ENCODE measurements at places on chromosomes 3 and 15.

- DNase-seq: peak; percentile 77
Observed at GRCh38 chr3:197501879-197502620, 53.7 kb downstream of the BDH1 start.

GRCh38 chr3:21020043-21020442, 731.0 kb downstream of the ZNF385D start:
- no peak for DNase-seq

GRCh38 chr3:179837374-179837773, 184.5 kb downstream of the USP13 start:
- no peak for DNase-seq

- no peak for DNase-seq
Observed at GRCh38 chr3:3081381-3082233, 28.6 kb downstream of the IL5RA start.

GRCh38 chr3:140603766-140604165, 74.1 kb upstream of the TRIM42 start:
- DNase-seq: no peak

GRCh38 chr15:44319385-44319784, 30.9 kb downstream of the GOLM2 start:
- peak; percentile 35 for DNase-seq

GRCh38 chr15:68829068-68829467, 8.4 kb upstream of the ANP32A start:
- peak; percentile 38 for DNase-seq

DNA sequence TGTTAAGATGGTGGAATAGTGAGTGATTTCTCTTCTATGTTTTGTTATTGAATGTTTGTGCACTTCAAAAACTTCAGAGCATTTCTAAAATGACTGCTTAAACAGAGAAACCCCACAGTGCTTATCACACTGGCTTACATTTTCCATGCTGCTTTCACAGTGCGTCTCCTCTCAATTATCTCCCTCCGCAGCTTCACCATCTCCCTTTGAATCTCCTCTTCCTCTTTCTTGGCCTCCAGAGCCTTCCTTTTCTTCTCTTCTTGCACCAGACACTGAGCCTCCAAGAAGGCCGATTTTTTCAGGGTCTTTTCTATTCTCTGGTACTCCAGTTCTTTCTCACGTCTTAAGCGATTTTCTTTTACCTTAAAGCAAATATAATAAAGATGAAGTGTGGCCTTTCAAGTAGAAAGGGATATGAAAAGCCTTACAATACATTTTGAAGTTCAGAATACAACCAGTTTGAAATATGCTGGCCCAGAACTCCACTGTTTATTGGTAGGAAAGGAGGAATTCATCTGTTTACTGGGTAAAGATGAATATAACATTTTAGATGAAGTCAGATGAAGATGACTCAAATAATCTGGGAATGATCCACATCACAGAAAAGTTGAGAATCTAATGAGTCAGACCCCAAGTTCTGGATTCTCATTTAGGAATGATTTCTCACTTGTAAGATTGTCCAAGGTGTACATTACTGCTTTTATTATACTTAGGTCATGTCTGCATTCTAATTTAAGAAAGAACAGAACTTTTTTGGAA, 21.4 kb downstream of the CCDC191 start:
- no peak for DNase-seq

GRCh38 chr3:55735976-55736375, 248.9 kb upstream of the WNT5A start:
- DNase-seq: no peak

GRCh38 chr3:71072287-71072686, 511.2 kb downstream of the FOXP1 start:
- DNase-seq: no peak

- DNase-seq: no peak
Observed at GRCh38 chr3:7112523-7113056, 251.7 kb downstream of the GRM7 start.

GRCh38 chr15:62769604-62770003, 272.9 kb upstream of the TPM1 start:
- no peak for DNase-seq

GRCh38 chr3:14124223-14124614, 451 bp downstream of the CHCHD4 start:
- DNase-seq: peak; percentile 68

GRCh38 chr3:38590521-38590920, 59.0 kb downstream of the SCN5A start:
- no peak for DNase-seq

- DNase-seq: no peak
Observed at GRCh38 chr3:32483772-32484171, 18.9 kb downstream of the CMTM6 start.

DNA sequence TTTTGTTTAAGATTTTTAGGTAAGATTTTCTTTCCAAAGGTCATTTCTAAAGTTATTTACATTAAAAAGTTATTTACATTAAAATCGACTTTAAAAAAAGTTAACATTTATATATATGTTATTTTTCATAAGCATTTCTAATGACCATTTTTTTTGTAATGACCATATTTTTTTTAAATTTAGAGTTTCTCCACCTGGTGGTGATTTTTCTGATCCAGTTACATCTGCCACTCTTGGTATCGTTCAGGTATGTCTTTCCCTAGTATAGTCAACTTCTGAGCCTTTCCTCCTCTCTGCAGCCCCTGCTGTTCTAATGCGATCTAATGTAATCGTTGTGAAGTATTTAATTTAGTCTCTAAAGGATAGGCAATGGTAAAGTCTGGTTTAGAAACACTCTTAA, 42.9 kb upstream of the GRAMD1C start:
- no peak for DNase-seq

DNA sequence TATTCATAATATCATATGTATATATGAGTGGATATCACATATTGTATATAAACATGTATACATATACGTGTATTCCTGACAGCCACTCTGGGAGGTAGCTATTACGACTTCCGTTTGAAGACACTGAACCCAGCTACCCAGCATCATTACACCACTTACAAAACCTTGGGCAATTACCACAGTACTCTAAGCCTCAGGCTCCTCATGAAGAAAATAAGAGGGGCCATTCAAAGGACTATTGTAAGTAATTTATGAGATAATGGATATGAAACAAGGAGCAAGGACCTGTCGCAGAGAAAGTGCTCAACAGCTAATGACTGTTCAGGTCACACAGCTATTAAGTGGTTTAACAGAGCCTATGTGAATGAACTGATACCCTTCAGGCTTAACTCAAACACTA, 52.4 kb downstream of the KCNMB2 start:
- DNase-seq: no peak

DNA sequence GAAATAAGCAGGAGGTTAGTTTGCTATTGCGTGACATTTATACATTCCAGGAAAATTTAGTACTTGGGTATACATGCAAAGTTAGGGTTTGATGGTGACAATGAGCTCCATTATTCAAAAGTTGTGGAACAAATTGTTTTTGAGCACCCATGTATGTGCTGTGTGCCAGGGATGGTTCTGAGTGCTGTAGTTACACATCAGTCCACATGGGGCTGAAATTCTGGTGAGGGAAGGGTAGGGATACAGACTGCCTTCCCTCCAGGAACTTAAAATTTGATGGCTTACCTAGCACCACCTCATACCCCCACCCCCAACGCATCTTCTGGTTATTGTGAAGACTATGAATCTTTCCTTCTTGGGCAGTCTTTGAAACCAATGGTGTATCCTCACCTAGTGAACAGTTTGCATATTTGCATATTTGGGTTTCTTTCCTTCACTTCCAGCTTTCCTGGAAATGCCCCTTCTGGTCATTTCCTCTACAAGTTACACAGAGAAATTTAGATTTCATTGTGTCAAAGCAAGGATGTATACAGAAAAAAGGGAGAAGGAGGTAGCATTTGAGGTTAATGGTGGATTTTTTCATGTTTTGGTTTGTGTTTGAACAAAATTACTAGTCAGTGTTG, 222.0 kb upstream of the IL12A start:
- DNase-seq: no peak

DNA sequence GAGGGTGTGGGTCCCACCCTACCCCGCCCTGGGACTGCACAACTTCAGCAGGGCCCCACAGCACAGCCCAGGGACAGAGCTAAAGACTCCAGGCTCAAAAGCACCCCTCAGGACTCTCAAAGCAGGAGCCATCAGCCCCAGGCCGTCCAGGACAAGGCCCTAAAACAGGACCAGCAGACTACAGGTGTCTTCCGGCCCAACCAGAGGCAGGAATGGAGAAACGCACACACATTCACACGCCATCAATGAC, 26.1 kb downstream of the ATRIP start:
- DNase-seq: no peak

- DNase-seq: no peak
Observed at GRCh38 chr15:71304681-71305080, 189.4 kb downstream of the THSD4 start.

GRCh38 chr3:143339451-143339850, 219.9 kb downstream of the CHST2 start:
- no peak for DNase-seq

GRCh38 chr3:192570821-192571791, 156.2 kb downstream of the FGF12 start:
- DNase-seq: peak; percentile 9

DNA sequence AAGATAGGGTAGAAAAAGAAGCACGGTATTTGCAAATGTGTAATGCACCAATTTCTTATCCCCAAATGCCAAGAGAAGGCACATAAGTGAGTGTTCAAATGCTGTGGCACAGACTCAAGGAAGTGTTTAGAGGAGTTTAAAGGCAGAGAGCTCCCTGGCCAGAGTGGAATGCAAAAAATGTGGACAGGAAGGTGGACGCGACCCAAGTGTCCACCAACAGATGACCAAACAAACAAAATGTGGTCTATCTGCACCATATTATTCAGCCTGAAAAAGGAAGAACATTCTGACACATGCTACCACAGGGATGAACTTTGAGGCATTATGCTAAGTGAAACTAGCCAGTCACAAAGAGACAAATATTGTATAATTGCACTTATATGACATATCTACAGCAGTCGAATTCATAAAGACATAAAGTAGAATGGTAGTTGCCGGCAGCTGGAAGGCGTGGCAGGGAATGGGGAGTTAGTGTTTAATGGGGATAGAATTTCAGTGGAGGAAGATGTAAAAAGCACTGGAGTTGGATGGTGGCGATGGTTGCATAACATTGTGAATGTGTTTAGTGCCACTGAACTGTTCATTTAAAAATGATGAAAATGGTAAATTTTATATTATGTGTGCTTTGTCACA, 126.6 kb downstream of the SRGAP3 start:
- DNase-seq: no peak

DNA sequence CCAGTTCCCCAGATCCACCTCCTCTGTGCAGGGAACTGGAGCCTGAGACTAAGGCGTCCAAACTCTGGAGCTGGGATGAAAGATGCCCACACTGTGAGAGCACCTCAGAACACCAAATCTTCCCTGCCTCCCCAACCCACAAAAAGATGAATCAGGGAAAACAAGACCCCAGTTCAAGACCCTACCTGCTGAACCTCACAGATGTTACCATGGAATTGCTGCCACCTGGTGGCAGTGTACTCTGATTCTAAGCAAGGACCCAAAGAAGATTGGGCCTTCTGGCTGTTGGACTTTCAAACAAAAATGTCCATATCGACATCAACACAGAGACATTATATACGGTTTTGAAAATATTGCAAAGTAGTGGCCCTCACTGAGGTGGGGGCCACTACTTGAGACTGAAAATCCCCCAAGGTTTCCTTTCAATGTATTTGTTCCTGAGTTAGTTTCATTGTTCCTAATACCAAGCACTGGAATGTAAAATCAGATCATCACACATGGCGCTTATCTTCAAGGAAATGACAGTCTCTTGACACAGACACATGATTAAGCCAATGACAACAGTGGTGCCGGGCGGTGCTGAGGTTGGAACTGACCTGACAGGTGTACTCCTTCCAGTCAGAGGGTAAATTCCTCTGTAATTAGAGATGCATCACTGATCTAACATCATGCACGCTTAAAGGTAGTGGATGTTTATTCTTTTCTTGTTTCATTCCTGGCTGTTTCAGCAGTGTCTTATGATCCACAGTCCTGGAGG, 67.6 kb downstream of the SLC6A11 start:
- peak; percentile 37 for DNase-seq

- no peak for DNase-seq
Observed at GRCh38 chr3:151567477-151567876, 106.6 kb upstream of the IGSF10 start.

- DNase-seq: no peak
Observed at GRCh38 chr15:40917585-40917984, 11.6 kb upstream of the DLL4 start.

All from activated CD4-positive, alpha-beta T cell treated with anti-CD3 and anti-CD28 coated beads for 36 hours (primary cell).